ENCODE measurements at places on chromosomes 11 and 22. TPM values are rescaled to one million over a fixed set of nuclear protein-coding genes. Genes with fewer than 3 reads are reported as not detected.

GRCh38 chr11:41282395-41282794 lies 177.1 kb downstream of the LRRC4C start:
- no peak for DNase-seq

GRCh38 chr11:9761441-9761945 lies 97.6 kb downstream of the SWAP70 start:
- DNase-seq: no peak

Gene KDM4E
- not detected for total RNA-seq

DNA sequence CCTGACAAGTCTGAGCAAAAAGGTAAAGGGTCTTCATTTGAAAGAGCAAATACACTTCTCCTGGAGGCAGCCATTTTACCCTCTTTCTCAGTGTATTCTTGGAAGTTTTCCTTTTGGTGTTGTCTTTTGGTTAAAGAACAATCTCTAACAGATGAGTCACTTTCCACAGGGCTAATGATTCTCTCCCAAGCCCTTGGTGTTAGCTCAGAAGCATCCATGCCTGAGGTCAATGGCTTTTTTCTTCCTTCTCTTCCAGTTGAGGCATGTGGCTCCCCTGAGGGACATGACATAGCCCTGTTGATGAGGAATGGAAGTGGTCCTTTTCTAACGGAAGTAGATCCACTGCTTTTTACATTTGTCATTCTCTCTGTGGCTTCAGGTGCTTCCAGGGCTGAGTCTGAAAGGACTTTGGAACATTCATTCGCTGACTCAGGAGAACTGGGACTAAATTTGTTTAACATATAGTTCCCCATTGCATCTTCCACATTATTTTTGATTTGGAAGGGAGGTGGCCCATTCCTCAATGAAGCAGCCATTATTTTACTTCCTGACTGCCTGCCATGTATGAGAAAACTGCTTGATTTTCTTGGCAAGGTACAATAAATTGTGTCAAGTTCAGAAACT lies 13.8 kb upstream of the POGLUT3 start:
- DNase-seq: no peak

Gene F2
- 0.16 TPM for total RNA-seq

DNA sequence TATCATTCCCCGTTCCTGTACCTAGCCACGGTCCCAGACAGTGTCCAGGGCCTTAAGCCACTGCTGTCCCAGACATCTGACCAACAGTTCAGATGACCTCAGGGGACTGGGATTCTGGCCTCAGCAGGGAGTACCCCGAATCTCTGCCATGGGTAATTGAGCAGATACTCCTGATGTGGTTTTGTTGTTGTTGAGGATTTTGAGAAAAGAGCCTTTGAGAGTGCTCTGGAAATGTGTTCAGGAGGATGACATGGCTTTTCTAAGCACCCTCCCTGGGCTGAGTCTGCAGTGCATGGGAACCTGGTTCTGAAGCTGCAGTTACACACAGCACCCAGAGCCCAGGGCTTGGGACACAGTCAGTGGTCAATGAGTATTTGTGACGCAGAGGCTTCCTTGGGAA lies 30.4 kb downstream of the ADAMTS15 start:
- DNase-seq: peak; percentile 9

DNA sequence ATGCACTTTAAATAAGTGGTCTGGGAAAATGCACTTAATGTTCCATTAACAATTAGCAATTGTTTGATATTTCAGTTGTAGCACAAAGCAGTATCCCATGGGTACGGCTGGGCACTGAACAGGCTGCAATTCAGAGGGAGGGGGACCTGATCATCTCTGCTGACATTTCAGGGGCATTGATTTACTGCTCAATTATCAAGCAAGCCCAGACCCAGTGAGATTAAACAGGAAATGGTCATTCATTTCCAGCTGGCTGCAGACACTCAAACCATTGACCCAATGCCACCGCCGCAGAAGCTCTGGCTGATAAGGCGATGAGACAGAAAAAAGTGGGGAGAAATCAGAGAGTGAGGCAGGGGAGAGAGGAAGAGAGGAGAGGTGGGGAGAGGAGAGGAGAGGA lies 1.2 kb downstream of the GPR83 start:
- DNase-seq: no peak

Gene C11orf42
- total RNA-seq: not detected

DNA sequence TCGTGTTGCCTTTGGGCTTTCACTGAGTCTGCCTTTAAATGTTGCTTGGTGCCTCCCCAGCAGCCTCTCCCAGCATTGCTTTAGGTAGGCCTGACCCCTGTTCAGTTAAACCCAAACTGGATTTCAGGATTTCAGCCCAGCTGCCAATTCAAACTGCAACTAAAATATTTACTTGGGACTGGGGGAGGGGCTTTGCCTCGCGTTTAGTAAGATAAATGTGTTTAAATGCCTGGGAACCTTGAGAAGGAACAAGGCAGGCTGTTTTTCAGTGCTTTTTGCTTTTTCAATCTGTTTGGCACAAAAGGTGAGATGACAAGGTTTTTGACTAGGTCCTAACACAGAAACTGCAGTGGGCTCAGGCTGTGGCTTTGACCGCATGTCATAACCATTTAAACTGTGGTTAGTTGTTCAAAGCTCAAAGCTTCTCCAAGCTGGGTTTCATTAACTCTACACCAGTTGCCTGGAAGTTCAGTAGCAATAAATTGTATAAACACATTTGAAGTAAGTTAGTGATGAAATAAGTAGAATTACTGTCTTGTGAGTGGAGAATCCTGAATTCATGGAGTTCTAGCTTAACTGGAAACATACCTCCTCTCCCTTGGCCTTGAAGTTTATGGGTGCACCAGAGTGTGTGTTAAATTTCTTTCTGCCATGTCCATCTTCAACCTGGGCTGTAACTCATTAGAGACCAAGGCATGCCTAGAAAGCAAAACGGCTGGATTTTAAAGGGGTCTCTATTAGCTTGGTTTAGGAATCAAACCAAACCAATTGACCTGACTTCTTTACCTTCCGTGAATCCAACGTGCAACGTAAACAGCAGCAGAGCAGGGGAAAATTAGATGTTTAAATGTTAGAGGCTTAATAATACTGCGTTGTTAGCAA lies 3.6 kb downstream of the PKNOX2 start:
- peak; percentile 24 for DNase-seq

DNA sequence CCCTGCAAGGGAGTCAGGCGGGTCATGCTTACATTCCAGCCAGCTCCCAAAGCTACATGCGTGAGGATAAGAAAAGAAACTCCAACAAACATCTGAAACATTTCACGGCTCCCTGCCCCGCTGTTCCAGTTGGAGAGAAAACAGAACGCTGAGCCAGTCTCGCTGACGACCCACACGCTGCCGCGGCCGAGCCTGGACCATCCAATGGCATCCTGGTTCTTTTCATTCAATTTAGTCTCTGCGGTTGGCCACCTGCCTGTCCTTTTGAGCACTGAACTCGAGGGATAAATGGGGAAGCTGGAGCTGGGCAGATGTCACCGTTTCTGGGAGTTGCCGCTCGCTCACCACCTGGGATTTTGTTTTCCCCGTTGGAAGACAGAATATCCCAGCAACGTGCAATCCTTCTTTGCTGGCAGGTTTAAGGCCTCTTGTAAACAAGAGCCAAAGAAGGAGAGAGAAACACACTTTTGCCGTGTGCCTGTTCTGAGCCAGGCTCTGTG lies 45.3 kb upstream of the SHISAL1 start:
- no peak for DNase-seq

Gene MIAT
- 26.3 TPM for total RNA-seq

- DNase-seq: no peak
Observed at GRCh38 chr11:107953446-107953845, 25.2 kb downstream of the RAB39A start.

Gene SCGB1D2
- total RNA-seq: not detected

- no peak for DNase-seq
Observed at GRCh38 chr11:86774417-86774816, 25.9 kb upstream of the PRSS23 start.

Gene IFITM5
- total RNA-seq: not detected

- DNase-seq: no peak
Observed at GRCh38 chr22:19717181-19717580, 2.9 kb downstream of the SEPTIN5 start.

DNA sequence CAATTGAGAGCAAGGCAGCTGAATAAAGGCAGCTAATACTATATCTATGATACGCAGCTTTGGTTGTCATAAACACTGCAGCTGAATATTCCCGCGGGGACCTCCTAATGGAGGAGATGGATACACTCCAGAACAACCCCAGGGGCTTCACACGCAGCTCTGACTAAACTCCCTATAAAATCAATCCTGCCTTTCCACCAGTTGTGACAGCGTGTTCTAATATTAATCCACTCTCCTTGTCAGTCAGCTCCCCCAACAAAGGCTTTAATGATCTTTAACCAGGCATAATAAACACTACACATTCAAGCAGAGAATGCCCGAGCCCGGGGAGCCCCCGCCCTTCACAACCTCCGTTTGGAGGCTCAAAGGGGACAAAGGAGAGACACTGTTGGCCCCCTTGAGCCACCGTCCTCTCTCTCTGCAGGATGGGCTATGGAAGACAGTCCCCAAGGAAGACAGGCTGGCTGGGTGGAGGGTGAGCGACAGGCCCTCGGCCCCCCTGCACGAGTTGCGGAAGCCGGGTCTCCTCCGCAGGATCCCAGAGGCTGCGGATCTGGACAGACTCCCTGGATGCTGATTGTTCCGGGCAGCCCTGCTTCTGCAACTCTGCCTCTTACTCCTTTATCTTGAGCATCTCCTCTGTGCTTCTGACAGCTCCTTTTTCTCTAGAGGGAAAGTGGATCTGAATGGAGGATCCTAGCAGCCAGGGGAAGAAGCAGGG lies 565.2 kb downstream of the BUD13 start:
- DNase-seq: no peak

GRCh38 chr11:67500484-67500821 lies 4.7 kb downstream of the PITPNM1 start:
- DNase-seq: no peak

Gene PDGFB
- 0.34 TPM for total RNA-seq
